AML-193 (cell line): ENCODE measurements at places on chromosomes 6 and 20.
A peak's percentile ranks its signal among the peaks of the same experiment; 100 is the strongest.

DNA sequence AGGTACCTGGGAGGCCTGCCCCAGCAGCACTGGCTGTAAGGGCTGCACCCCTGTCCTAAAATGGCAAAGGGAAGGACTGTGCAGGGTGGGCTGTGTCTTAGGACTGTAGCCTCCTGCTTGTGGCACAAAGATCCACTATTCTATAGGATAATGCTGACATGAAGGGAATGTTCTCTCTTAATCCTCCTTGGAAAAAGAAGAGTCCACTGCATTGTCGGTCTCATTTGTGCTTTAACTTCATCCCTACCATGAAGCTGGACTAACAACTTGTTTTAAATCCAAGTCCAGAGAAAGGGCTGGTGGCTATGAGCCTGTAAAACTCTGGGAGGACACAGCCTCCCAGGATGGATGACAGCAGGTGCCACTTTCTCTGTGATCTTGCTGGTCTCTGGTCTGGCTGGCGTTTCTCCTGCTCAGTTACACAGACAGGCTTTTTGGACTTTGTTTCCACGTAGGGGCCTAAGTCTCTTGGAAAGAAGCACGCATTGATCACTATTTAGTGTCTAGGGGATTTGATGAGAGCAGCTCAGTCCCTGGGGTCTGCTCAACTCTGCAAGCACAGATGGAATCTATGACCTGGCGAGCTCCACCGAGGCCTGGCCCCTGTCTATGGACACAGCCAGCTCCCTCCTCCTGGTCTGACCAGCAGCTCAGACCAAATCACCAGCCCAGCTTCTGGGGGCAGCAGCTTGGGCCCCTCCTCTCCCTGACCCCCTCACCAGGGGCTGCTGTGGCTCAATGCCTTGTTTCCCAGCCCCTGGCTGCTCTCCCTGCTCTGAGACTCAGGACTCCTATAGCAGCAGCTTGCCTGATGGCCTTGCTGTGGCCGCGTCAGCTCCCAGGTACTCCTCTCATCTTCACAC is 4.8 kb downstream of the CST3 start:
- no peak for DNase-seq

DNA sequence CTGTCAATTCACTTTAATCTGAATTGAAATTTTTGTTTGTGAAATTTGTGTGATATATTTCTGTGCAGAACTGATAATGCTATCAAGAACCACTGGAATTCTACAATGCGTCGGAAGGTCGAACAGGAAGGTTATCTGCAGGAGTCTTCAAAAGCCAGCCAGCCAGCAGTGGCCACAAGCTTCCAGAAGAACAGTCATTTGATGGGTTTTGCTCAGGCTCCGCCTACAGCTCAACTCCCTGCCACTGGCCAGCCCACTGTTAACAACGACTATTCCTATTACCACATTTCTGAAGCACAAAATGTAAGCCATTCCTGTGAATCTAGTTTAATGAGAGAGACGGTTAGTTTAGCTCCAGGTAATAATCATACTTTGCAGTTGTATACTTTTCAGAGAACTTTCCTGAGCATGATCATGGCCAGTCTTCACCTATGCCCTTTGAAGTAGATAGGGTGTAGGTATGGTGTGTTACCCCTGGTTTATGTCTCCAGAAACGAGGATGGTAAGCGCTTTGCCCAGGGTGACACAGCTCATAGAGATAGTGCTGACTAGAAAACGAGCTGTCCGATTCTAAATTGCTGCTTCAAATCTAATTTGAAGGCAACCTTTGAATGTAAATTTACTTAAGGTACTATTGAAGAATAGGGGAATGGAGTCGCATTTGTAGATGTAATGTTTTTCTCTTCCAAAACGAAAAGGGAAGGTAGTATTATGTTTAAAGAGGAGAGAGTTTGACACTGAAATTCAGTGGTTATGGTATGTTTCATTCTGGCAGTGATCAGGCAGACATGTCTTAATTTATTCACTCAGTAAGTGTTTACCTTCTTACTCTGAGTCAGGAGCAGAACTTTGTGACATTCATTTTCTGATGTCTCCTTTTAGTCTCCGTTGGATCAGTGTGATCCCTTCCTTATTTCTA is 11.4 kb downstream of the MYB start:
- DNase-seq = no peak

DNA sequence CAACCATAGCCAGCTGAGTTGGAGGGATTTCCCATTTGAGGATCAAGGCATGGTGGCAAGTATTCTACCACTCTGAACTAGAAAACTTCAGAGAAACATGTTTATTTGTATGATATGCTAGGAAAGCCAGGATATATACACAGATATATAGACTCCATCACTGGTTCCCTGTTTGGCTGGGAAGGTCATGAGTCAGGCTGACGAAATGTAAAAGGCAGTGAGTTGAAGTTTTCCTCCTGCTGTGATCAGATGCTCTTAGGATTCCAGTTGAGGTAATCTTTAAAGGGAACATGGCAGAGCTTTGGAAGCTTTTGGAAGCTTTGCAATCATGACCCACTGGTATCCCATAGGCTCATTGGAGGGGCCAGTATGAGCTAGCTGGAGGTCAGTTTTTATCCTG is 1369.1 kb downstream of the EPHA7 start:
- DNase-seq = no peak

DNA sequence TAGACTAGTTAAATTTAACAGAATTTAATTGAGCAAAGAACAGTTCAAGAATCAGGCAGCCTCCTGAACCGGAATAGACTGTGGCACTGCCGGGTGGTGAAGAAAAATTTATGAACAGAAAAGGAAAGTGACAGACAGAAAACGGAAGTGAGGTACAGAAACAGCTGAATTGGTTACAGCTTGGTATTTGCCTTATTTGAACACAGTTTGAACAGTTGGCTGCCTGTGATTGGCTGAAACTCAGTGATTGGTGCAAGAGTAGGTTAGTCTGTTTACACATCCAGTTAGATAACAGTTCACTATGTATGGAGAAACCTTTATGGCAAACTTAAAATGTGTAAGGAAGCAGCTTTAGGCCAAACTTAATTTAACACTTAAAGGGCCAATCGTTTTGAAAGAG is 116.0 kb upstream of the CITED2 start:
- no peak for DNase-seq

GRCh38 chr20:60137657-60138245 is 179.5 kb downstream of the CDH26 start:
- peak; percentile 65 for DNase-seq

DNA sequence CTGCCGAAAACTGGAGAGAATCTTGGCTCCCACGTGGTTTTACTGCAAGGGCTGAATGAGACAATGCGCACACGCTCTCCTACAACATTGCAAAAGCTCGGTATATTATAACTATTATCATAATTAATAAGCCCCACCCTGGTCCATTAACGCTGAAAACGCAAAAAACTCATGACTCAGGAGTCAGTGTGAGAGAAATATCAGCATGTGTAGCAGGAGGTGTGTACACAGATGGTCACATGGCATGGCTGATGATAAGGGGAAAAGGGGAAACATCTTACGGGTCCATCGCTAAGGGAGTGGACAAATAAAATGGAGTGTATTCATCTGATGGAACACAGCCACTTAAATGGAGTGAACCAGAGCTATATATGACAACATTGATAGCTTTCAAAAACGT is 29.2 kb downstream of the CDH22 start:
- DNase-seq = no peak

DNA sequence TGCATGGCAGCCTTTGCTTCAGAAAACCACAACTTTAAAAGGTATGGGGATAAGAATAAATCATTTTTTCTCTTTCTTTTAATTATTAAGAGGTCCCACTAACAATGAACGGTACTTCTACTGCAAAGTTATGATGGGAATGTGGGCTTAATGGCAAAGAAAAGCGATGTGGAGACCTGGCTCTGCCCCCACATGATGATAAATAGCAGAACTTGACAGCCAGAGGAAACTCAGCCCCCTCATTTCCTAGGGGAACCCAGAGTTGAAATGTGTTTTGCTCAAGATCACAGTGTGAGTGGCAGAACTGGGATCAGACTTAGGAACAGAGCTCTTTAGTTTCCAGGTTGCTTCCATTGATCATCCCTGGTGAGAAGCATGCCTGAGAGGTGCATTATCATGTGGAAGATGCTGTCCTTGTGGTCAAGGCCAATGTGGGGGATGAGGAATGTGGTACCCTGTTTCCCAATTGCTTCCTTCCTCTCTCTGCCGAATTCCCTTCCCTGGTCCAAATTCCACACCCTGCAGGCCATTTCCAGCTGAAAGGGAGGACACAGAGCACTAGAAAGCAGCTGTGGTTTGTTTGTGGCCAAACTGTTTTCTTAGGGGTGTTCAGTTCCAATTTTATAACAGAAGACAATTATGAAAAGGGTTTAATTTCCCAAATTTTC is 66.0 kb downstream of the BACH2 start:
- no peak for DNase-seq

DNA sequence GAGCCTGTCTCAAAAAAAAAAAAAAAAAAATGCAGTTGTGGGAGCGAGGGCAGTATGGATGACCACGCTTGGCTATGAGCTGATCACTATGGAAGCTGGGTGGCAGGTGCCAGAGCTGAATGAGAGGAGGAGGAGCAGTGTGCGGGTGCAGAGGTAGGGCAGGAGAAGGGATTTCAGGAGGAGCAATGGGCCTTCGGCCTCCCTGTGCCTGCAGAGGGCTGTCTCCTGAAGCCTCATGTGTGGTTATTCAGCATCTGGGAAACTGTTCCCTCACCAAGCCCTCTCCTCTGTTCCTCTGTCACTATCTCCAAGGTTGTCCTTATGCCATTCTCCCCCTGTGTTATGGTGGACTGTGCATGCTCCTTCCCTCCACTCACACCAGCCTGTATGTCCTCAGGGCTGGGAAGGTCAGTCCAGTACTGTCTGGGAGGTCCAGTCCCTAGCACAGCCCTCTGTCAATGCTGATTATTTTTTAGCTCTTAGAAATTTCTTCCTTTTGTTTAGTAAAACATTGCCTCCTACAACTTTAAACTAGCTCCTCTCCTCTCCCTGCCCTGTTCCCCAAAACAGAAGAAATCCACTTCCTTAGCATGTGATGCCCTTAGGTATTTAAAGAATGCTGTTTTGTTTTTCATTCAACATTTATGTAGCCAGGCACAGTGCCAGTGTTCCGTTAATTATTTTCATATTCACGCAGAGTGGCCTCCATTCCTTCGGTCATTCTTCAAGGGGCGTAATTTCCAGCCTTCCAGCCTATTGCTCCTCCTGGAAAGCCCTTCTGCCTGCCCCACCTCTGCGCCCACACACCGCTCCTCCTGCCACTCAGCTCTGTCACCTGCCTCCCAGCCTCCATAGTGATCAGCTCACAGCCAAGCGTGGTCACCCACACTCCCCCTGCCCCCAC is 48.9 kb downstream of the CNBD2 start:
- DNase-seq = no peak

- no peak for DNase-seq
These were observed 105.6 kb downstream of the DCDC2 start for GRCh38 chr6:24252280-24252679.

DNA sequence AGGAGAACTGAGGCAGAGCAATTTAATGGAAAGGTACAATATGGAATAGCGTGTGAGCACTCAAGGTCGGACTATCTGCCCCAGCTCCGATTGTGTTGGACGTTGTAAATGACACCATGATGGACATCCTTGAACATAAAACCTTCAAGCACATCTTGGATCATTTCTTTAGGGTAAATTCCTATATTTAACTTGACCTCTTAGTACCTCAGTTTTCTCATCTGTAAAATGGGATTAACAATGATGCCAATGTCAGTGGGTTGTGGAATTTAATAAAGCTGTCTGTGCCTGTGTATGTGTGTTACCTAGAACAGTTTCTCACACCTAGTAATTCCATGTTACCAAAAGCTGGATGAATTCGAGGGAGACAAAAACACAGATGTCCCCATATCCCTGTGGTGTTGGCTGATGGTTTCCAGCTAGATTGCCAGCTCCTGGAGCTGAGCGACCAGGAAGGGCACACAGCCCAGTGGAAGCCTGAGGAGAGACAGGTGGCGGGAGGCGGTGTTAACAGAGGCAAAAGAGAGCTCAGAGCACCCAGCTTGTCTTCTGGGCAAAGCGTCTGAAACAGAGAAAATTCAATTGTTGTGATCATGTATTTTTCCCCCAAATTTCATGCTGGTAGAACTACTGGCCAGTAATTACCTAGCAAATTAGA is 32.6 kb downstream of the MDFI start:
- no peak for DNase-seq

GRCh38 chr20:32528171-32528891 is 56.8 kb downstream of the NOL4L start:
- DNase-seq = no peak

DNA sequence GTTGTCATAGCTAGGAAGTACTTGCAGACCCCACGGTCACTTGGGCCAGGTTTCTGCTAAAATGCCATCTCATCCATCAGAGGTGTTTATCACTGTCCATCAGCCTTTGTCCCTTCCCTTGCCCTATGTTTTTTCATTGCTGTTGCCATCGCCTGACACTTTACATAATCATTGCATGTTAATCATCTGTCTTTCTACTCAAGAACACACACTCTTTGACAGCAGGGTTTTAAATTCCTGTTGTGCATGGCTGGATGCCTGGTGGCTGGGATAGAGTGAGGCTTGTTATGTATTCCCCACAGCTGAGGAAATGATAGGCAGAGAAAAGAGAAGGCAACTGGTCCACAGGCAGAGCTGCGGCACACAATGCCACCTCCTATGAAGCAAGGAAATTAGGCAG is 11.7 kb upstream of the C6orf118 start:
- no peak for DNase-seq
